ENCODE measurements at places on chromosomes 3 and 15.

GRCh38 chr3:156378871-156379270 is 176.0 kb downstream of the SSR3 start:
- DNase-seq = no peak

DNA sequence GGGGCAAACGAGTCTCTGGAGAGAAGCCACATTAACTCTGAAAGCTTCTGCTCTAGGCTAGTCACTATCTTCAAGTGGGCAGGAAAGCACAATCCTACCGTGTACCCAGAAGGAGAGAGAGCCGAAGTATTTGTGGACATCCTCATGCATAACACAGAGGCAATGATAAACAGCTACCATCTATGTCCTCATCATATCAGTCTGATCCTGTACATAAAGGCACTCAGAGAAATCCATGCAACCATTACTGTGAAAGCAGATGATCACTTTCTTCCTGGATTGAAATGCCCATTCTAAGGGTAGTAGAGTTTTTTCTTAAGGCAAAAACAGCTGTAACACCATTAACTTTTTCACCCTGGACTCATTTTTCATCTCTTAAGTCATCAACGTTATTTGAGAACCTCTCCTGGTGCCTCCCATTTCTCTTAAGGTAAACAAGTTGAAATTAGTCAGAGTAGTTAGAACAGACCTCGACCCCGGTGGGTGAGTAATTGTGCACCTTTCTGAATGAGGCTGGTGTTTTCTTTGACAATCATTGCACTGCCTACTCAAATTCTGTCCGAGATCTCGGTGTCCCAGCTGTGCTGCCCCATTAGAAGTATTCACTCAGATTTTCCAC is 327.4 kb downstream of the SHQ1 start:
- no peak for DNase-seq

DNA sequence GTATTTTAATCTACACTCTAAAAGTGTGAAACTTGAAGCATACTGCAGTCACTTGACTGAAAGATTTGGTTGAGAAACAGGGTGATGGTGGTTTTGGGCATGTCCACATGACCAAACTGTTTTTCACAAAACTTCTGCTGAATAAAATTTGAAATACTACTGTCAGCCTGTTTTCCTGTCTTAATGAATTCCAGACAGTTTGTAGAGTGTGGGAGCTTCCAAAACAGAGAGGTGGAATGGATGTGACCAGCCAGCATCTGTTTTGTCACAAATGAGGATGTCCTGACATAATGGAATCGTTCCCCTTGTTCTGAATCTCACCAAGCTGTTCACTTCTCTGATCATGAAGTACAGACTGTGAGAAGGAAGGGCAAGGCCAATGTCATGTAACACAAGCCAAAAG is 11.8 kb downstream of the MITF start:
- DNase-seq = no peak

GRCh38 chr3:14429237-14429636 is 26.8 kb downstream of the SLC6A6 start:
- no peak for DNase-seq

DNA sequence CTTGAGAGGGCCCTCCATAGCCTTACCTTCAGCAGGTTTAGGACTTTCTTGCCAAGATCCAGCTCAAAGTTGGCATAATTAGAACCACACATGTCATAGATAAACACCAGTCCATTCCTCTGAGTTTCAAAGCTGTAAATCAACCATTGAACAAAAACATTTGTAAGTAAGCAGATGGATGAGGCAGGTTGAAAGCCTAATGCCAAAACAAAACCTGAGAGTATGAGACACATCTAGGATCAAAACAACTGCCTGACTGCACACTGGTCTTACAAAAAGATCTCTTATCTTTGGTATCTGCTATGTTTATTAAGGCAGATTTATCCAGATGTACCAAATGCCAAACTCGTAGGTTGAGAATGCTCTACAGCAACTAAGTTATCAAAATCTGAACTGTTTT is 61.9 kb downstream of the PTPN9 start:
- no peak for DNase-seq

DNA sequence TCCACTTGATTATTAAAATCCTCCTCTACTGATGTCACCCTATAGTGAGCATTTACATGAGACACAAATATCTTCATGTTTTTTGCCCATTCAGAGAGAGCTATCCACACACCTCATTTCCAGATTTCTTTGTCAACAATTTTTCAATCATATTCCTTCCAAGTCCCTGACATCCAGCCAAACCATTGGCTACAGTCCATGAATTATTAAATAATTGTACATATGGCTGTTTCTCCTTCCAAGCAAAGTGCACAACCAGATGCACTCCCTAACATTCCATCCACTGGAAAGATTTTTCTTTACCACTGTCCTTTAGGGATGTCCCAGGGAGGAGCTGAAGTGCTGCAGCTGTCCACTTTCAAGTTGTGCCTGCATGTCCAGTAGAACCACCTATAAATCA is 328.0 kb upstream of the MDFIC2 start:
- no peak for DNase-seq

DNA sequence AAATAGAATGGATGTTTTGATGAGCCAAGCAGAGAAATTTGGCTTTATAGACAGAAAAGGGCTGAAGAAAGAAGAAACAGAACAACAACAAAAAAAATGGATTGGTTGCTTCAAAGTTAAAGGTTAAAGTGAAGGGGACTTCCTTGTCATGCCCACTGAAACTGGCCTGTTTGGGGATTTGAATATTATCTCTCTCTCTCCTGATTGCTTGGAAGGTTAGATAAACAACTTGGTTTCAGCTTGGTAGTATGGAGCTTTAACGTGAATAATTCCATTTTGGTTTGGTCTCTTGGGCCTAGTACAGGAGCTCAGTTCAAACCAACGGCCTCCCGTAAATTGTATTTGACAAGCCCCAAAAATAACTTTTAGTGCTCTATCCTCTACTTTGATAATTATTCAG is 70.8 kb upstream of the MBNL1 start:
- DNase-seq = no peak

DNA sequence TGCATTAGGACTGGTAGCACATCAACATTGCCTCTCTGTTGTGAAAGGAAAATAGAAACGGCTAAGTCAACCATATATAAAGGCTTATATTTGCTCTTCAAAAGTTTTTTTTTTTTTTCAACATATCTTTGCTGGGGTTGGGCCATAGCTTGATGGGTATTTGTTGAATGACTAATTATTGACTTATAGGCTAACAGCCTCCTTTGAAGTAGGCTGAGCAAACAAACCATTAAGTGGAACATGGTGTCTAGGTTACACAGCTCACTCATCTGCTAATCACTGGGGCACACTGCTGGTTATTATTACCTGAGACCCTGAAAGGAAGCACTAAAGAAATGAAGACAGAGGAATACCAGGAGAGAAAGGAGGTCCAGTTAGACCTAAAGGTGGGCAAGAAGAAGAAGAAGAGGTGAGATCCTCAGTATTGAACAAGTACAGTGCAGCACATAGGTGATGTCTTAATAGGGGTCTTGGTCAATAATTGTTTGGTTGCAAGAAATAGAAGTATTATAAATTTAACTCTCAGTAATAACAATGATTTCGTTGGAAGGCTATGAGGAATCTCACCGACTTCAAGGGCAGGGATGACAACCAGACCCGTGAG is 139.4 kb downstream of the RPLP1 start:
- no peak for DNase-seq

GRCh38 chr3:135779590-135780235 is 185.8 kb upstream of the PPP2R3A start:
- no peak for DNase-seq

GRCh38 chr15:66400351-66400774 is 13.7 kb downstream of the MAP2K1 start:
- no peak for DNase-seq

DNA sequence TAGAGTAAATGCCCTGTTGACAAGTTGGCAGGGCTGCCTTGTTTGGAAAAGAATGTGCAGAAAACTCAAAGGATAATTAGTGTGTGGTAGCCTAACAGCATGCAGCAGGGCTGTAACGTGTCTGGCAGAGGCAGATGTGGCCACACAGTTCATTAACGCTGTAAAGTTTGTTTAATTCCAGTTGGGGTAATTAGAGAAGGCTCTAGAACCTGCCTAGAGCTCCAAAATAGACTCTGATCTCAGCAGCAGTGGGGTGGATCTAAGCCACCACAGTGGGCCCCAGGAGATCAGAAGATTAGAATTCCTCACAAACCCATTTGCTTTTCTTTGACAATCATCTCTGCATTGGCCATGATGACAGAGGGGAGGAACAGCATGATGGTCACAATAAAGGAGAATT is 65.1 kb upstream of the LEKR1 start:
- DNase-seq = peak; percentile 37

DNA sequence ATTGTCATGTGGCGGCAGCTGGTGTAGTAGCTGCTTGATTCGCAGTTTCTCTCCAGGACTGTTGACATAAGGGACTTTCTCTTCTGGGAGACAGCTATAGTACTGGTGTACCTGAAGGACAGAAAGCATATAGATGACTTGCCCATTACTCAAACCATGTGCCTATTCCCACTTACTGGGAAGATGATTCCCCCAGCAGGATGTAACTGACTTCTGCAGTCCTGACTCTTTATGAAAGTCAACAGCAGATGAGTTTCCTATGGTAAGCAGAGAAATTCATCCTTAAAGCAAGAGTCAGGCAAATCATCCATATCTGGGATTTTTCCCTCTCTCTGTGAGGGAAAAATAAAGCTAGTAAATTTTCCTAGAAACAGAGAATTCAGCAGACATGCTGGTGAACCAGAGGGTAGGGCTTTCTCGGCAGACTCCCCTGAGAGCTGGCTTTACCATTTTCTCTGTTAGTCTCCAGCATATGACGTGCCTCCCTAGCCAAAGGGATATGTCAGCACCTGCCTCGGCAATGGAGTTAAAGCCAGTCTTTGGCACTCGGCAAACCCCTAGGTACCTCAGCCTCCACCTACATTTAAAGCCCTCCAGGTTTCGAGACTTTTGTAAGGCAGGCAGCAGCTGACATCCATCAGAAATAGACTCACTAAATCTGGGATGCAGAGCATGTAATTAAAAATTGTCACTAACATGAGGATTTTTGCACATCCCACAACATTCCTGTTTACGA is 62.1 kb downstream of the PRICKLE2 start:
- no peak for DNase-seq

DNA sequence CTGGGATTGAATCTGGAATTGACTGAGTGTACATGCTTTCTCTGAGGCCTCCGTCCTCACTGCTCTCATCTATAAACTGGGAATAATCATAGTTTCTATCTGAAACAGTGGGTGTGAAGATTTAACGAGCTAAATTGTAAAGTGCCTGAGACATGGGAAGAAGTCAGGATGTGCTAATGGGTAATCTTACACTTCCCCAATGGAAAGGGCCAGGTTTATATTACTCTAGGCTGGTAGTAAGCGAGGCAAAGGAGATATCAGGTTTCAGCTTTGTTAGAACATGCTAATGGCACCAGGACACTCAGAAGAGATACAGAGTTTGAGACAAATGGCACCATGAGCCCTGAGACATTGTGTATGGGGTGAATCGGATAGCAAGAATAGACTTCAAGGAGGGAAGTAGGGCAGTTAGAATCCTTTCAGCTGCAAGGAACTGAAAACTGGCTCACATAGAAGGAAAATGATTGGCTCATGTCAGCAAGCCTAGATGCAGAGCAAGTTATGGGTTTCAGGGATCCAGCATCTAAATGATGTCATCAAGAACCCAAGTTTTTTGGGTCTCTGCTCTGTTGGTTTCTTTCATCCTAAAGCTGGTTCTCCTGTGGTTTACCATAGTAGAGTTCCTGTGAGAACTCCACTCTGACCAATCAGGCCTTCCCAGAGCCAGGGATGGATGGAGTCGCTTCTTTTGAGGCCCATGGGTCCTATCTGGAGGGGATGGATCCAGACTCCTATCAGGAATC is 21.8 kb downstream of the FLNB start:
- no peak for DNase-seq

GRCh38 chr3:124631727-124632126 is 98.5 kb upstream of the UMPS start:
- no peak for DNase-seq

GRCh38 chr15:91461377-91461776 is 361.3 kb downstream of the SV2B start:
- no peak for DNase-seq

All from DMS 273 treated with DMSO at 0.1 percent for 48 hours (cell line).